ENCODE measurements at places on chromosomes 12 and 14. TPM values are rescaled to one million over a fixed set of nuclear protein-coding genes. Genes with fewer than 3 reads are reported as not detected.

DNA sequence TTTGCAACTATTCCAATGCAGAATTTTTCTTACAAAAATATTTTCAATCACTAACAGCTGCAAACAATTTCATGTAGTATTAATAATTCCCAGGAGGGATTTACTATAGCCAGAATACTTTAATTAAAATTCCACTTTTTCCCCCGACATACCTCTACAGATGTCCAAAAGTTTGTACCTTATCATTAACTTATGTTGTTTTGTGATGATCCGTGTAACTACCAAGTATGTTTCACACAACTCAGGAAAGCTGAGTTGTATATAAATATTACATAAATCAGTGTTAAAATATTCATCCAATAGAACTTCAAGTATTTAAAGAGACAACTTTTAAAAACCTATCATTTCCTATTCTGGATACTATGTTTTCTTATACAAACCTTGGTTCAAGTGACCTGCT is 2.4 kb downstream of the EPS8 start:
- DNase-seq: no peak

DNA sequence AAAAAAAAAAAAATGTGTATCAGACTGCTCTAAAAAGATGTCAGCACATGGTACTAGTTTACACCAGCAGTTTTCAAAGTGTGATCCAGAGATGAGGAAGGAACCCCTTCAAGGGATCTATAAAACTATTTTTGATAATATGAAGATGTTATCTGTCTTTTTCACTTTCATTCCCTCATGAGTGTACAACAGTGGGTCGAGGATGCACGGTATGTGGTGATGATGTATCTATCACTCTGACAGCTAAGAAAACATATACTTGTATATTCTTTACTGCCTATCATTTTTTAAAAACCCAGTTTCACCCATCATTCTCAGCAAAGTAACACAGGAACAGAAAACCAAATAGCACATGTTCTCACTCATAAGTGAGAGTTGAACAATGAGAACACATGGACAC is 12.4 kb downstream of the DUSP16 start:
- DNase-seq: no peak

- DNase-seq: no peak
These were observed 48.9 kb upstream of the PPP1CC start for GRCh38 chr12:110791589-110791988.

- DNase-seq: no peak
These were observed 184.7 kb downstream of the MED13L start for GRCh38 chr12:116092776-116093175.

- no peak for DNase-seq
These were observed 869 bp upstream of the RIMBP2 start for GRCh38 chr12:130716969-130717366.

DNA sequence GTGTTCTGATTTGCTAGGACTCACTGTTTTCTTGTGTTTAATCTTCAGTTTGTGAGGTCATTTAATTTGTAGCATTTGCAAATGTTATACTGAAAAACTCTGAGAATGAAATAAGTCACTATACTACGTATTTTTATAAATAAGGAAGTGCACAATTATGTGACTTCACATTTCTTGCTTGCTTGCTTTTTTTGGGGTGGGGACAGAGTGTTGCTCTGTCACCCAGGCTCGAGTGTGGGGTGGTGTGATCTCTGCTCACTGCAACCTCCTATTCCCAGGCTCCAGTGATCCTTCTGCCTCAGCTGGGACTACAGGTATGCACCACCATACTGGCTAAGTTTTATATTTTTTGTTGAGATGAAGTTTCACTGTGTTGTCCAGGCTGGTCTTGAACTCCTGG is 32.7 kb downstream of the RBM25 start:
- DNase-seq: no peak

GRCh38 chr12:2895511-2895910 is 4.8 kb downstream of the TULP3 start:
- DNase-seq: no peak

GRCh38 chr14:70618314-70618713 is 17.9 kb upstream of the MED6 start:
- DNase-seq: no peak

- DNase-seq: no peak
These were observed 702.7 kb downstream of the TMTC2 start for GRCh38 chr12:83389237-83389996.

GRCh38 chr12:23648546-23648945 is 300.9 kb downstream of the SOX5 start:
- no peak for DNase-seq

Gene SDR9C7
- total RNA-seq: not detected

Gene TOGARAM1
- 20.7 TPM for total RNA-seq

Gene ENDOU
- 0.51 TPM for total RNA-seq

Gene DPF3
- total RNA-seq: 11.1 TPM

Gene PTCSC3
- total RNA-seq: not detected

Gene CYP46A1
- total RNA-seq: 0.38 TPM

Gene RHOJ
- total RNA-seq: not detected
